Stimulated activated CD8-positive, alpha-beta memory T cell treated with anti-CD3 and anti-CD28 coated beads, Interleukin-4, amount 100 ng/mL, for 4 hours (primary cell): ENCODE measurements at places on chromosomes 3 and 15.

- no peak for DNase-seq
These were observed 27.3 kb downstream of the STARD5 start for GRCh38 chr15:81296673-81297072.

DNA sequence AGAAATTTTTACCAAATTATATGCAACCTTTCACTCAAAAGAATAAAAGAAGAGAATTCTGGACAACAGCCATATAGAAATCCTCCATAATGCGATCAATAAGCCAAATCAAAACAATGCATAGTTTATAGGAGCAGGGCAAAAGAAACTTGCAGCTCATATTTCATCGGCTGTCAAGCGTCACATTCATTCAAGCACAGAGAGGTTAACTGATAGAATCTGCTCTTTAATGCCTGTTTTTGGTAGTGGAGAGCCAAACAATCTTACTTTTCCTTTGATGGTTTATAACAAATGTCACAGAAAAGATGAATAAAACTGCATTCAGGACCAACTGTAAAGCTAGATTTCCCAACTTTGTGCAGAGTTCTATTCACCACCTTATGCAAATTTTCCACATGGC is 35.4 kb downstream of the PRTG start:
- DNase-seq = no peak

GRCh38 chr3:18807593-18807992 is 340.7 kb upstream of the KCNH8 start:
- DNase-seq = no peak

GRCh38 chr3:50258979-50259378 is 10.0 kb upstream of the SEMA3B start:
- DNase-seq = no peak

DNA sequence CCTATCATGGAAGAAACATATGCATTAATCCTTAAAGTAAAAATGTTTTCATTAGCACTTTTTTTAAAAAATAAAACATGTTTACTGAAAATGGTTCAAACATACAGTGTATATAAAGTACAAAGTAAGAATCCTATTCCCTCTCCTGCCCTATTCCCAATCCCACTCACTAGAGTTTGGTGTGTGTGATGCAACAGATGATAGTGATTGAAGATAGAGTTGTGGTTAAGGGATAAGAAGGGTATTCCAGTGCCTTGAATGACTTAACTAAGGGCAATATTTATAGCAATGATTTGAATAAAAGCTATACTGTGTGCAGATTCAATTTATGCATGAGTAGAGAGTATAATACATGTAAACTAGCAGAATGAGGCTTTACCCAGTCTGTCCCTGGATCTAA is 18.1 kb downstream of the ZNF280D start:
- no peak for DNase-seq

GRCh38 chr15:90610190-90610589 is 80.5 kb downstream of the CRTC3 start:
- no peak for DNase-seq

DNA sequence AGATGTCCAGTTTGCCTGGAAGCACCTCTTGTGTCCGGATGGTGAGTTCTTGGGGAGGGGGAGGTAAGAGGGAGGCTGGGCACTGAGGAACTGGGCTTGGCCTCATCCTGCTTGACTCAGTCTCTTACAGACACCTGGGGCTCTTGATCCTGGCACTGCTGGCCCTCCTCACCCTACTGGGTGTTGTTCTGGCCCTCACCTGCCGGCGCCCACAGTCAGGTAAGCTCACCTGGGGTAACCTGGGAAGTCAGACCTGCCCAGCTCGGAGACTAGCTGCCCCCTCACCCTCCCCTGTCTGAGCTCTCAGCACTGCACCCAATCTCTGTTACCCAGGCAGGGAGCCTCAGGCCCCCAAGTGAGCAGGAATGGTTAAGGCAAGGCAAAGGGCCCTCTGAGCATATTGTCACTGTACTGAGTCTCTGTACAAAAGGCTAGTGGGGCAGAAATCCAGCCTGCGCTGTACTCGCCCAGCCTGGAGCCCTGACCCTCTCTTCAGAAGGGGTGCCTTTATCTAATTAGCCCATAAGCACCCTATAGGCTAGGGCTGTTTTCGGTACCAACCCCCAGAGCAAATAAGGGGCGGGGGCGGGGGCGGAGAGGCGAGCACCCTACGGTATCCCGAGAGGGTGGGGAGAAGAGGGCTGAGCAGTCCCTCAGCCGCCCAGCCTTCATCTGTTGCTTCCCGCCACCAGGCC is 2.2 kb upstream of the IL17RC start:
- no peak for DNase-seq

DNA sequence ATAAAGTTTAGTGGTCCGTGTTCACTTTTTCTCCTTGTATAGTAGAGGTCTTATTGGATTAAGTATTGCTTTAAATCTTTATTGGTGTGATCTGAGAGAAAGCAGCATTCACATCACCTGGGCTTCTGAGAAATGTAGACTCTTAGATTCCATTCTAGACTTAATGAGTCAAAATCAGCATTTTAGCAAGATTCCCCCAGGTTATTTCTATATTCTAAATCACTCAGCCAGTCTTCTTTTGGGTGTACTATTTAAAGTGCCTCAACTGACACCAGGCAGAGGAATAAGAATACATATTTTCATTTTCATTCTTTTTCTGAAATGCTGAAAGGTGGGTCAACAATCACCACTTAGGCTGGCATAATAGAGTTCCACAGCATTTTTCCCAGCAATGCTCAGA is 481.7 kb downstream of the TUSC7 start:
- no peak for DNase-seq

GRCh38 chr3:72629191-72629631 is 219.0 kb downstream of the SHQ1 start:
- no peak for DNase-seq

GRCh38 chr3:151504606-151505005 is 43.7 kb upstream of the IGSF10 start:
- no peak for DNase-seq

- no peak for DNase-seq
These were observed 8.5 kb upstream of the BDH1 start for GRCh38 chr3:197564097-197564843.

- DNase-seq = no peak
These were observed 7.9 kb upstream of the UBXN7 start for GRCh38 chr3:196440041-196440537.

DNA sequence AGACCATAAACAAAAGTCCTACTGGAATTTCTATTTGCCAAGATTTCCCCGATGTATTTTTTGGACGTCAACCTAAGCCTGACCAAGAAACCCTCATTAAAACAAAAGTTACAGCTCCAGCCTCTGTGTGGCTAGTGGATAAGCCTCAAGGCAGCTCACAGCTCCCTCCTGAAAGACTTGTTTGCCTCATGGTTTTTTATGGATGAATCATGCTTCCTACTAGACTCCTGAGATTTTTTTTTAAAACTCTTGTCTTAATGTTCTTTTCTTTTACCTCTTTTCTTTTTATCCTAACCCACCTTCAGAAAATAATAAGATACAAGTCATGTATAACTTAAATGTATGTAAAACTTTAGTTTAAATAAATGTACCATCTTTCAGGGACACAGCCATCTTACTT is 52.4 kb downstream of the SUCNR1 start:
- DNase-seq = no peak

GRCh38 chr15:36005542-36005941 is 459.6 kb upstream of the DPH6 start:
- no peak for DNase-seq

- no peak for DNase-seq
These were observed 502.9 kb downstream of the PDCD6IP start for GRCh38 chr3:34301313-34301712.

- DNase-seq = no peak
These were observed 860.1 kb downstream of the MCTP2 start for GRCh38 chr15:95091444-95091843.

DNA sequence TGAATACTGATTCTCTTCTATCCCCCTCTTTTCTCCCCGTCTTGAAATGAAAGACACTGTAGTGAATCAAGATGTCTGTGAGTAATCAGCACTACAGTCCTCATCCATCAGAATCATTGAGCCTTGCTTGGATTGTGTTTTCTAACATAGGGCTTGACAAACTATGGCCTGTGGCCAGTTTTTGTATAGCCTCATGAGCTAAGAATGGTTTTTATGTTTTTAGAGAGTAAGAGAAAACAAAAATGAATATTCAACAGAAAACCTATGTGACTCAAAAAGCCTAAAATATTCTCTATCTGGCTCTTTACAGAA is 55.2 kb downstream of the PPM1L start:
- no peak for DNase-seq

- no peak for DNase-seq
These were observed 50.0 kb upstream of the TSC22D2 start for GRCh38 chr3:150357923-150358607.

GRCh38 chr3:4724051-4724629 is 231.0 kb downstream of the ITPR1 start:
- DNase-seq = no peak

DNA sequence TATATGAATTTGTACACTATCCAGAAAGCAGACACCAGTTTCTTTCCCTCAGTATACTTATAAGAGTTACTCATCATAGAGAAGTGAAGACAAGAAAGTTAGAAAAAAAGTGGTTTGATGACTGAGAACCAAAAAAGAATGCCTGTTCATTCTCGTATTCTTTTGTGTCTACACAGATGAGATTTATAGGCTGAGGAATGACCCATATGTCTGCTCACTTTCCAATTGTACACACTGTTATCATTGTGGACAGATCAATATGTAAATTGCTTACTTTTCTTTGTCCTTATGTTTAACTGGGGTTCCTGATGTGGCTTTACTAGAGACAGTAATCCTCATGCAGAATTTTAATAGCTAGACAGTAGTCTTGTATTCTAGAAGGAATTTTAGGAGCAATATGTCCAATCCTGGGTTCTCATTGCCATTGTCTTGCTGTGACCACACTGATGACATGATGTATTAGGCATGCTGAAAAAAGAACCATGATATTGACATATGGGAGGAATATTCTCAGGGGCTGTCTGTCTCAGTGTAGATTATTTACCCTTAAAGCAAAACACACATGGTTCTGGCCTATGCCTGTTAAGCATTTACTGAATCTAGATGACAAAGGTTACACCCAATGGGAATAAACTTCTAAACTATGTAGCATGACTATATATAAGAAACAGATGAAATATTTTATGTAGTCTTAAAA is 669.7 kb downstream of the ROBO1 start:
- DNase-seq = no peak

- no peak for DNase-seq
These were observed 31.0 kb upstream of the KLF13 start for GRCh38 chr15:31295658-31296057.

GRCh38 chr3:130939753-130940152 is 45.9 kb downstream of the ATP2C1 start:
- DNase-seq = no peak

DNA sequence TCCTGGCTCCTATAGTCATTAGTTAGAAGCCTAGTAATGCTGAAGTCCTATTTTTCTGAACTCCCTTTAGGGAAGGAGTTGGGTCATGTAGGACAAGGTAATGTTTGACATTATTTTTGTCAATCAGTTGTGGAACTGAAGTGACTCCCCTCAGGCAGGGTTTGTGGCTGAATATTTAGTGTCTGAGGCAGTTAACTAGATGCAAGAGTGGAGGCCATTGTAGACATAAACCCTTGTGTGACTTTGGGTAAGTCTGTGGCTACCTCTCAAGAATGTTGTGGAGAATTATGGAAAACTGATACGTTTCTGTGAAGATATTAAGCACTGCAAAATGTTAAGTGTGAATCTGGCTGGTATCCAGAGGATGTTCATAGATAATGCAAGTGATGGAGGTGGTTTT is 125.2 kb upstream of the PHLDB2 start:
- DNase-seq = no peak

- DNase-seq = no peak
These were observed 3.4 kb downstream of the PIGZ start for GRCh38 chr3:196965112-196965803.

DNA sequence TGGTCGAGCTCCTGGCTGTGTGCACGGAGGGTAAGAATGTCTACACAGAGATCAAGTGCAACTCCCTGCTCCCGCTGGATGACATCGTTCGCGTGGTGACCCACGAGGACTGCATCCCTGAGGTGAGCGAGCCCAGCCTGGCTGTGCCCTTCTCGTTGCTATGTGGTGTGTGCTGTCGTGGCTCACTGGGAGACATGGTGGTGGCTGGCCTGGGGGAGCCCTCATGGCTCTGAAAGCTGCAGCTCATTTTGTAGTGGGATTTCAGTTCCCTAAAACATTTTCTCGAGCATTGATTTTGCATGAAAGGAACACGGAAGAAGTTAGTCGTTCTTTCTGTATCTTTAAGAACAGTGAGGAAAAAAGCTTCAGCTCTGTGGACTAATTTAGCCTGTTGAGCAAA is 200.5 kb downstream of the ITPR1 start:
- no peak for DNase-seq

DNA sequence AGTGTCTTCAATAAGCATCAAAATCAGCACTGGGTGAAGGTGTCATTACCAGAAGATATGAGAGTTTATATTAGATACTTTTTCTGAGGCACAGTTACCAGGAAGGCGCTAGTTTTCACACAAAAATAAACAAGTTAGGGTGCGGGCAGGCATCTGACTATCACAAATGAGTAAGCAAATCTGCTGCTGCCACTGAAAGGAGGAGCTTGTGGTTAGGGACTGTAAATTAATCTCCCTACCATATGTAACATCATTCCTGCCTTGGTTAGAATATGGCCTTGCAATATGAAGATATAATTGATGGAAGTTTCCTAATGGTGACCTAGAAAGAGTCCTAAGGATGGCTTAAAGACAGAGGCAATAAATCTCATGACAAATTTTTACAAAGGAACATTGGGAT is 19.5 kb upstream of the EID1 start:
- DNase-seq = no peak
